D341Med (cell line): ENCODE measurements at places on chromosomes 4 and X.

DNA sequence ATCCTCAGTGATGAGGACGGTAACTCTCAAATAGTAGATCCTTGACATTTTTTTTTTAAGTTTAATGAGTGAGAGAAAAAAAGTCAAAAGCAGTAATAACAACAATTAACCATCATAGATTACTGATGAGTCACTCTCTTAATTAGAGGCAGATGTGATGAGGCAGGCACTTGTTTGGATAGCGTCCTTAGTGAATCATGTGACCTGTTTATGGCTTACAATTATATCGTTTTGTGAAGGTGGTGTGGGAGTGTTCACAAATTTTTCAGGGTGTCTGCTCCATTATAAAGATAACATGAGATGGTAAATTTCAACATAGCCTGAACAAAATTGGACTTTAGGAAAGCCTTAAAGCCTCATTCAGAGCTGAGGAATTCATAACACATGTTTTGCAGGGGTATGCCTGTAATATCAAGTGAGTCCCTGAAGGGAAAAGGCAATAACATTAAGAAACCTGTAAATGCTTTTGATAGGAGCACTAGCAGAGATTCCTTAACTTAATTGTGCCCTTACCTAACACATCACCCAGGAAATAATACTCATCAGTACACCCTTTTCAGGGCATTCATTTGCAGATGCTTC, 51.9 kb upstream of the XIAP start:
- no peak for DNase-seq

DNA sequence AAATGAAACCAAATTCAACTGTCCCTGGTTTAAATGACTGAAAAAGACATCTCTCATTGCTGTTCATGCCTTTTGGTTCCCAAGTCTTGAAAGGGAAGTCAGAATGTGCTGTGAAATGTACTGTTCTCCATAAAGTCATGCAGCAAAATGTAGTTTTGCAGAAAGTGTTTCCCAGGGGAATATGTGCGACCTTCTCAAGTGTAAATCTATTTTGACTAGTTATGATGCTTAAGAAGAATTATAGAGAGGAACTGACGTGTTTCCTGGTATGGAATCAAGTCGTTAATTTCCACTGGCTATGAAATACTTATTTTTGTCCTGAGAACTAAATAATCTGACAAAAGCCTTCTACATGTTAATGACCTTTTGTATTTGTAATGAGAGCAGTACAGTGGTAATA, 223.1 kb downstream of the CLCN4 start:
- no peak for DNase-seq

DNA sequence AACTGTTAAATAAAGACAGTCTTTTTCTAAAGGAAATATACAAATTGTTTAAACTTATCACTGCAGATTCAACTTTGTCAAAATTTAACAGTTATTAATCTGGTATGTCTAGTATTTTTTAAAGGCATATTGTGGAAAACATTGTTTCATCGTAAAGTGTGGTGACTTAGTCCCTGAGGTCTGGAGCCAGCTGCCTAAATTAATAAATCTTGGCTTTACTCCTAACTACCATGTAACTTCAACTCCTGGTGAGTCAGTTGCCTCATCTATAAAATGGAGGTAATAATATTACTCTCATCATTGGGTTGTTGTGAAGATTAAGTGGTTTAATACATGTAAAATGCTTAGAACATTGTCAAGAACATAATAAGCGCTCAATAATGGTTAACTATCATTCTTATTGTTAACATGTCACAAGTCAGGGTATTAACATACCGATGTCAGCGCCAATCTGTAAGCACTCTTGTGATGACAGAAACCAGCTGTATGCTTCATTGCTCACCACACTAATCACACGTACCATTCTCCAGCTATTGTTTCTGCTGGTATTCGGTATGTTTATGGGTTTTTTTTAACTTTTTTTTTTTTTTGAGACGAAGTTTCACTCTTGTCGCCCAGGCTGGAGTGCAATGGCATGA, 14.1 kb upstream of the SMIM43 start:
- no peak for DNase-seq

- DNase-seq, result no peak
These were observed 272.3 kb upstream of the FGF16 start for GRCh38 chrX:77174680-77175519.

DNA sequence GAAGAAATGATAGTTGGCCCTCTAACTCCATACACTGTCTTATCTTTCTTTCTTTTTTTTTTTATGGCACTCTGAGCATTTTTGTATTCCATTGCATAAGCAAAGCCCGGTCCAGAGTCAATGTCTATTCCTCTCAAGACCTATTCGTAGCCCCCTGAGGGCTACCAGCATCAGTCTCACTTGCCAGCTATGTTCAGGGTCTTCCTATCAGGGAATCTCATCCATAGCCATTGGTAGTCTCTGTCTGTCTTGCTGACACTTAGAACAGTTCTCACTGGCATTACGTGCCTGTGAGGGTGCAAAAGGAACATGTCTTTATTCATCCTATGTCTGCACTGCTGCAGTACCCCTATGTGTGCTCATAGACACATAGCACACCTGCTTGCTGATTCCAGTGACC, 51.0 kb downstream of the BMP2K start:
- DNase-seq, result no peak

DNA sequence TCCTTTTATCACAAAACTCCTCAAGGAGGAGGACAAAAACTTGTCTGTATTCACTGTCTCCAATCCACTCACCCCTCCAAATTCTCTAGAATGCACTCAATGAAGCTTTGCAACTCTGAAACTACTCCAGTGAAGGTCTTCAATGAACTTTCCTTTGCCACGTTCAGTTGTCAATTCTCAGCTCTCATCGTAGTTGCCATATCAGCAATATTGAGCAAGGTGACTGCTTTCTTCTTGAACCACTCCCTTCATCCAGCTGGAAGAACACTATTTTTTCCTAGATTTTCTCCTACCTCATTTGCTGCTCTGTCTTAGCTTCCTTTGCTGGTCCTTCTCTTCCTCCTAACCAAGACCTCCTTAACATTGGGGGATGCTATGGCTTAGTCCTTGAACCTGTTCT, 191.8 kb downstream of the KDR start:
- no peak for DNase-seq

DNA sequence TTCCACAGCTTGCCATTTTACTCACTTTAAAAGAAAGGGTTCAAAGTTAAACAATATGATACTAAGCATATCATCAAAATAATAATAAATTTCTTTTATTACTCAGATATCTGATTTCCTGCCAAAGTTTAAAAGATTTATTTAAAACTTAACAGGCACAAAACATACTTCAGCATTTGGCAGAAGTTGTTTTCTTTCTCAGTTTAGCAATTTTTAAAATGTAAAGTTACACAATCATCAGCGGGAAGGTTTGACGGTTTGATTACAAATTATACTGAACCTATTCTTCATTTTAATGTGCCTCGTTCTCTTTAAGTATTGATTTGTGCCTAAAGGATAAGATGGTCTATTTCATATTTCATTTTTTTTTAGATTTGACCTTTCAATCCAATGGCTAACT, 227.2 kb downstream of the APBB2 start:
- DNase-seq, result no peak

DNA sequence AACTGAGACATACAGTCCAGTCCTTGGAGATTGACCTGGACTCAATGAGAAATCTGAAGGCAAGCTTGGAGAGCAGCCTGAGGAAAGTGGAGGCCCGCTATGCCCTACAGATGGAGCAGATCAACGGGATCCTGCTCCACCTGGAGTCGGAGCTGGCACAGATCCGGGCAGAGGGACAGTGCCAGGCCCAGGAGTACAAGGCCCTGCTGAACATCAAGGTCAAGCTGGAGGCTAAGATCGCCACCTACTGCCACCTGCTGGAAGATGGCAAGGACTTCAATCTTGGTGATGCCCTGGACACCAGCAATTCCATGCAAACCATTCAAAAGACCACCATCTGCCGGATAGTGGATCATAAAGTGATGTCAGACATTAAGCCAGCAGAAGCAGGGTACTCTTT, 20.4 kb upstream of the FRMPD3 start:
- no peak for DNase-seq

GRCh38 chrX:81206476-81206875, 4.6 kb downstream of the SH3BGRL start:
- no peak for DNase-seq

GRCh38 chrX:119008110-119008744, 33.8 kb downstream of the LONRF3 start:
- peak; percentile 48 for DNase-seq

DNA sequence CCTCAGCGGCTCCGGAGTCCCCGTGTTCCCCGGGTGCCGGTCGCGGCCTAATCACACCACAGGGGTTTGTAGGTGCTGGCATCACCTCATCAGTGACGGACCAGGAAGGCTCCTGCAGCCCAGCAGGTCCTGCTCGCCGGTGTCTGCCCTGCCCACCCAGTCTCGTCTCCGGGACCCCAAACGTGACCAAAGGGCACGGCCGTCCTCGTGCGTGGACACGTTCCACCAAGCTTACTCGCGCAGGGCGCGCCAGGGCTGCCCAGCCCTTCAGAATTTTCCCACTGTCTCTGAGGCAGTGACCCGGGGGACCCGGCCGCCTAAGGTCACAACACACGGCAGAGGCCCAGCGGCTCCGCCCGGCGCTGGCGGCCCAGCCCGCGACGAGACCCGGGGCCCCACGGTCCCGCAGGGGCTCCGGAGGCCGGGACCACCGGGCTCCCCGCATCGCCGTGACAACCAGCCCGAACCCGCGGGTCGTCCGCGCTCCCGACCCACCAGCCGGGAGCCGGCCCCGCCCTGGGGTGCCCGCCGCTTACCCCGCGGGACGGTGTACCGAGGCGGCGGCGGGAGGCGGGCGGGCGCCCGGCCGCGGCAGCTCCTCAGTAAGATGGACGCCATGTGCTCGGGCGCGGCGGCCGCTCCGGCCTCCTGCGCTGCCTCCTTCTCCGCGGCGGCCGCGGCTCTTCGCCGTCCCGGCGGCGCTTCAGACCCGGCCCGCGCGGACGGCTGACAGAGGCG, 454 bp downstream of the LETM1 start:
- DNase-seq, result peak; percentile 61

DNA sequence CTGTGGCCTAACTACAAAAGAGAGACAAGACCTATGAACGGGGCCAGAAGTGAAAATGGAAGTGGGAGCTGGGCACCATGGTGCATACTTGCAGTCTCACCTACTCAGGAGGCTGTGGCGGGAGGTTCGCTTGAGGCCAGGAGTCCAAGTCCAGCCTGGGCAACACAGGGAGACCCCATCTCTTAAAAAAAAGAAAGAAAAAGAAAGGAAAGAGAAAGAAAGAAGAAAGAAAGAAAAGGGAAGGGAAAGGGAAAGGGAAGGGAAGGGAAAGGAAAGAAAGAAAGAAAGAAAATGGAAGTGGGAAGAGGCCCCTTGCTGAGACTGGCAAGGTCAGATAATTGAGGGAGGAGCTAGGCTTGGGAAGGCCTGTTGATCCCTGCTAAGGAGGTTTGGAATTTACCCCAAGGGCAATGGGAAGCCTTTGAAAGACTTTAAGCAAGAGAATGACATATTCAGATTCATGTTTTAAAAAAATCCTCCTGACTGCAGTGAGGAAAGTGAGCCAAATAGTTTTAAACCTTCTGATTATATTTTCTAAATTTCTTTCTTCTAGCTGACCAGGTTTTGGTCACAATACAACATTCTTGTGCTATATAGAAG, 17.7 kb upstream of the HERC5 start:
- no peak for DNase-seq
